Hippocampal formation (tissue), 2 donors: ENCODE measurements at places on chromosomes 13 and 19.

DNA sequence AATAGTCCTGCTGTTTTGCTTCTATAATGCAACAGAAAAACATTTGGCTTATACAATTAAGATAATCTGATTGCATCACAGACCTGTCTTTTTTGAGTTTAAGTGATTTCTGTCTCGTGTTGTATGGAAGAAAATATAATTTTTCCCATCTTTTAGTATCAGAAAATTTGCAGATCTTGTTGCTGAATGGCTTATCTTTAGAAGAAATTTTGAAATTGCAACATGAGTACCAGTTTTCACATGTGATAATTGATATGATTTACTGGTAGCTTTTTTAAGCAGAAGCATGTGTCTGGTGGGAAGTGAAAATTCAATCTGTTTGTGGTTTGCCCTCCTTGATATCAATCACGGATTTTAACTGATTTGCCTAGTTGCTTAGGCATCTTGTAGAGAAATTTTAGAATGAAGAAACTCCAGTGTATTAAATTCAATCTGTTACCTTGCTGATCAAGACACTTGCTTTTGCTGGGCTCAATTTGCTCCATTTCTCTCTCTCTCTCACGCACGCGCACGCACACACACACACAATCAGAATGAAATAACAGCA, 89.8 kb upstream of the MYCBP2 start:
- DNase-seq, result no peak

GRCh38 chr19:10868872-10869547, 2.3 kb upstream of the CARM1 start:
- DNase-seq, result no peak

- no peak for DNase-seq
Measured at GRCh38 chr13:104315606-104316005, 1249.4 kb upstream of the SLC10A2 start.

GRCh38 chr19:4619668-4620294, 19.5 kb upstream of the TNFAIP8L1 start:
- DNase-seq, result no peak

GRCh38 chr13:52809310-52809769, 39.1 kb downstream of the PCDH8 start:
- DNase-seq, result peak; percentile 44

- DNase-seq, result no peak
Measured at GRCh38 chr13:76503766-76504165, 382.4 kb downstream of the KCTD12 start.

GRCh38 chr19:7602935-7603497, 7.4 kb downstream of the CAMSAP3 start:
- DNase-seq, result no peak

DNA sequence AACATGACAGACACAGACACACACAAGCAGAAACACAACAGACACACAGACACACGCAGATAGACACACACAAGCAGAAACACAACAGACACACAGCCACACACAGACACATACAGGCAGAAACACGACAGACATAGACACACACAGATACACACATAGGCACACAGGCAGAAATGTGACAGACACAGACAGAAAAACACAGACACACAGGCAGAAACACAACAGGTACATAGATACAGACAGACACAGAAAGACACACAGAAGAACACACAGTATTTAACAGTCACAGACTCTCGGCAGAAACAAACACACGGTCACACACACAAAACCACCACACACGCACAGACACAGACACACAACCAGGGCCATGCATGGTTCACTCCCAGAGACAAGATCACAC, 905 bp downstream of the TBXA2R start:
- DNase-seq, result no peak

GRCh38 chr13:23463661-23464060, 30.2 kb upstream of the SACS start:
- DNase-seq, result no peak
